Activated T-helper 1 cell treated with Interleukin-2 at 50 U/mL for 16 hours (primary cell): ENCODE measurements at places on chromosomes 1 and 21.

DNA sequence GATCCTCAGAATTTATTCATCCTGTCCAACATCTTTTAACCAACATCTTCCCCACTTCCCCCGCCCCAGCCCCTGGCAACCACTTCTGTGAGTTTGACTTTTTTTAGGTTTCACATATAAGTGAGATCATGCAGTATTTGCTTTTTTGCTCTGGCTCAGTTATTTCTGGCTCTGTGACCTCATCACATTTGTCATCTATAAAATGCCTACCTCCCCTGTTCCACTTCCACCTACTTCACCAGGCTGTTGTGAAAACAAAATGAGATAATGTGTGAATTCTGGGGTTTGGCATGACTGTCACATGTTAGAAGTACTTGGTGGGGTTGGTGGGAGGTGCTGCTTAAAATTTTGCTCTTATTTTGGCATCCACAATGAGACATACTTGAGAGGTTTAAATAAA is 18.4 kb downstream of the HHAT start:
- no peak for DNase-seq

- DNase-seq, result no peak
Measured at GRCh38 chr1:151703813-151704212, 12.8 kb downstream of the CELF3 start.

- no peak for DNase-seq
Measured at GRCh38 chr1:233627376-233627775, 13.5 kb downstream of the KCNK1 start.

- DNase-seq, result no peak
Measured at GRCh38 chr1:76153841-76154205, 79.3 kb downstream of the ST6GALNAC3 start.

- DNase-seq, result no peak
Measured at GRCh38 chr1:199551967-199552565, 475.4 kb upstream of the NR5A2 start.

- no peak for DNase-seq
Measured at GRCh38 chr1:241990040-241990439, 8.9 kb downstream of the MAP1LC3C start.

DNA sequence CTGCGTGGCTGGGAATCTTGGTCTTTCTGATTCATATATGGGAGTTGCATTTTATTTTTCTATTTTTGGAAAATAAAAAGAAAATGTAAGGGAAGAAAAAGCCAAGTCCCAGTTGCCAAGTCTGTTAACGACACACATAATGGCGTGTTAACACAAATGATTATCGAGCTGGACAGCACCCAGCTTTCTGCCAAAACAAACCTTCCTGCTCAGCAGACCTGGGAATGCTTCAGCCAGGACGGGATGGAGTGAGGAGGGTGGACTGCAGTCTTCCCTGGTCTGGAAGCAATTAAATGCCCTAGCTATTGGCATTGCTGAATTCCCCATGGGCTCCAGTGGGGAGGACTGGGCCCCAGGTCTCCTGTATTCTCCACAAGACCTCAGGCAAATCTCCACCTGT is 184.2 kb upstream of the USP24 start:
- DNase-seq, result no peak

GRCh38 chr1:169364948-169365347 is 2.6 kb downstream of the NME7 start:
- no peak for DNase-seq

GRCh38 chr1:210298296-210298695 is 30.4 kb upstream of the HHAT start:
- DNase-seq, result no peak

GRCh38 chr1:2050793-2051682 is 827 bp downstream of the PRKCZ start:
- DNase-seq, result no peak

DNA sequence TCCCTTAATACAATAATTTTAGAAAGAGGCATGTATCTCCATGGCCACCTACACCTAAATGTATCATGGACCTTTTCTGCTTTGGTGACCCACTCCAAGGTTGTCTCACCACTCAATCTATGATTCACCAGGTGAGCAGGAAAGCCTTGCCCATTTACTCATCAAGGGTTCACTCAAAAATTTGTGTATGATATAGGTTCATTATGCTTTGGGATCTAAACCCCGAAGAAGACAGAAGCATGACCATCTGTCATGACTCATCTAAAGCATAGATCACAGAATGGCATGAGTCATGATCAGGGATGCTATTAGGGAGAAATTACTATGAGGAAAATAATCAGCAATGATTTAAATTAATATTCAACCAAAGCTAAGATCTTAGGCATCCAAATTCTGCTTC is 38.5 kb downstream of the PYHIN1 start:
- no peak for DNase-seq

DNA sequence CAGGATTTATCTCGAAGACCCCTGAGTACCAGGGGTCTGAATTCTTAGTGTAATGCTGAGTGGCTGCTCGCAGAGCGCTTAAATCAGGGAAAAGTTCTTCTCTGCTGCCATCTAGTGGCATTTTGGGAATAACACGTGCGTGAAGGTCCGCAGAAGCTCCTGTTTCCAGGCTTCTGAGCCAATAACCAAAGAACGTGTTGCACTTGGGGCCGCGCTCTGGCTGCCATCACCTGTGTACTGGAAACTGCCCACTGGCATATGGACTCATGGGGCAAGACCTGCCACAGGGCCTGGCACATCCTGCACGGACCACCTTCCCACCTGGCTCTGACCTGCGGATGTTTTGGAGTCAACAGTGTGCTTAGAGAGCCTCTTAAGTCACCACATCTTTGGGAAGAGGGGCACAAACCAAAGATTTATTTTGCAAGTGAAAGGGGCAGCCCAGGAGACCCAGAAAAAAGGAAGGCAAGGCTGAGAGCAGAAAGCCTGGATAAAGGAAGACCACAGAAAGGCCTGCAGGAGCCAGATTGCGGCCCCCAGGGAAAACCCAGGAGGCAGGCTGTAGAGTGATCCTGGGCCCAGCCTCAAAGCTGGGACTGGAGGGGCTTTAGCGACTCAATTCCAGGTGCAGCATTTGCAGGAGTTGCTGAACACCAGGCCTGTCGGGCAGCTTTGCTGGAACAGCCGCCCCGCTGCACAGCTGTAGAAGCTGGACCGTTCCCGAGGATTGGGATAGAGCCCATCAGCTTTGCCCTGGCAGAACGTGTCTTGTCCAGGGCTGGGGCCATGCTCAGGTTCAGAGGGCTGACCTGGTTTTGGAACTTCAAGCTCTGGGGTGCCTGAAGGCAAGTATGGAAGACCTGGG is 13.0 kb downstream of the CHIT1 start:
- peak; percentile 17 for DNase-seq

- no peak for DNase-seq
Measured at GRCh38 chr1:157113106-157113505, 13.5 kb upstream of the ETV3L start.

DNA sequence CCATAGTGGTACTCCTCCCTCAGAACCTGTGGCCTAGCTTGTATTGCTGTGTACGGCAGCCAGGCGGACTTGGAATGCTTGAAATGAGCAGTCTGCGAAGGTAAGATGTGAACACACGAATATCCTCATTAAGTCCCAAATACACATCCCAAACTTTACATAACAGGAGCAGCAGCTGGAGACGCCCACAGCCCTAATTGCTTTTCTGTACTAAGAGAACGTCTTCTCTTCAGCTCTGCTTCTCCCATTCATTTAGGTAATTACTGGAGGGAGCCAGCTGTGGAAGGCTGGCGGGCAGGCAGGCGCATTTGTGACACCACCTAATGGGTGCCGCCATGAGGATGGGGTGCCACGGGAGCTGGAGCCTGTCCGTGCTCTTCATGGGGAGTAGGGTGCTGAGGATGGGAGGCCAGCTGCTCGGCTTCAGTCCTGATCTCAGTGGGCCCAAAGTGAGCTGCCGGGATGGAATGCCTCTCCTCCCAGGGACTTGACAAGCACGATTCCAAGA is 66.6 kb upstream of the POU3F1 start:
- no peak for DNase-seq

DNA sequence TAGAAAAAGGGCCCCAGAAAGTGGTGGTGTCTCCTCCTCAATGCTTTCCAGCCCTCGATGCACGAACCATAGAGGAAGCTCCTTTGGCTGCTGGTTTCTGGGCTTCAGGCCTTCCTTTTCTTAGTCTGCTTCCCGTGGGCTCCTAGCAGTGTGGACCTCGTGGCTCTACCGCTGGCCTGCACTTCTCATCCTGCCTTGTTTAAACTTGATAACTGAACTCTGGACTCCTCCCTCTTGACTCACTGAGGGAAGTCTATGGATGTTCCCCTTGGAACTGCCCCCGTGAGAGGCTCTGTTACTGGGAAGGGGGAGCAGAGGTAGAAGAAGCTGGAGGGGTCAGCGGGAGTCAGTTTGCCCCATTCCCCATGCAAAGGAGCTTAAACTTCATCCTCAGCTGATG is 75.3 kb upstream of the WDR26 start:
- no peak for DNase-seq

DNA sequence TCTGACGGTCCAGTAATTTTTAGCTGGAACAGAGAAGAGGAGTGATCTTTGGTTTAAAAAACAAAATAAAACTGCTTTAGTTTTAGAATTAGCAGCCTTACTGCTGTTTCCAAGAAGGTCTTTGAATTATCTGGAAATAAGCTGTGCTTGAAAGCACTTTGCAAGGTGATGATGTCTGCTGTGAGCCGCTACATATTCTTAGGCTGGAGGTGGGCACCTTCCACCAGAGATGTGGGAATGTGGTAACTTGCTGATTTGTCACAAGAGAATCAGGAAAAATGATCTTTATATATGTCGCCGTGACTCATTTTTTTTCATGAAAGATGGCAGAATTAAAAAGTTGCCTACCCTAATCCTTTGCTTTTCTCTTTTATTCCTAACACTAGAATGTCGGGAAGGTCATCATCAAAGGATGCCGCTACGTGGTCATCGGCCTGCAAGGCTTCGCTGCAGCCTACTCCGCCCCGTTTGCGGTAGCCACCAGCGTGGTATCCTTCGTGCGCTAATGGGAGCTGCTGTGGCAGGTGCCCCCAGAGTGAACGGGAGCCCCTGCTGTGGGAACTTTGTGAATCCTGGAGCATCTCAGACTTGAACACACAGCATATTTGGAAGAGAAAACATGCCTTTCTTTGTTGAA is 6.2 kb downstream of the C1orf115 start:
- no peak for DNase-seq

GRCh38 chr1:245090491-245091090 is 64.2 kb upstream of the KIF26B start:
- DNase-seq, result no peak

- DNase-seq, result no peak
Measured at GRCh38 chr1:116352349-116352813, 20.7 kb upstream of the ATP1A1 start.

DNA sequence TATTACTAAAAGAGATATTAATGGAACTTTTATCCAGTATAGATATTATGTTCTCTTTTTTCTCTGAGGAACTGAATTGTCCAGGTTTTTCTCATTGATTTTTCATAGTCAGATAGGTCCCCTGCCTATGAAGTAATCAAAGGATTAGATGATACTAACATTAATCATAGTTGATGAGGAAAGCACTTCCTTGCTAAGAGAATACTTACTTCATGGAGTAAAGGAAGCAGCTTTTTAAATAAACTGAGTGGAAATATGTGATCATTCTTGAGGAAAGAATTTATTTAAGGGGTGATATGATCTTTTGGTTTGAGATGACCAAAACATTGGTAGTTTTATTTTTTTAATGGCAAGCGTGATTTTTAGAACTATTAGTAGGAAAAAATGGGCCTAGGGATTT is 58.9 kb downstream of the SWT1 start:
- DNase-seq, result no peak

DNA sequence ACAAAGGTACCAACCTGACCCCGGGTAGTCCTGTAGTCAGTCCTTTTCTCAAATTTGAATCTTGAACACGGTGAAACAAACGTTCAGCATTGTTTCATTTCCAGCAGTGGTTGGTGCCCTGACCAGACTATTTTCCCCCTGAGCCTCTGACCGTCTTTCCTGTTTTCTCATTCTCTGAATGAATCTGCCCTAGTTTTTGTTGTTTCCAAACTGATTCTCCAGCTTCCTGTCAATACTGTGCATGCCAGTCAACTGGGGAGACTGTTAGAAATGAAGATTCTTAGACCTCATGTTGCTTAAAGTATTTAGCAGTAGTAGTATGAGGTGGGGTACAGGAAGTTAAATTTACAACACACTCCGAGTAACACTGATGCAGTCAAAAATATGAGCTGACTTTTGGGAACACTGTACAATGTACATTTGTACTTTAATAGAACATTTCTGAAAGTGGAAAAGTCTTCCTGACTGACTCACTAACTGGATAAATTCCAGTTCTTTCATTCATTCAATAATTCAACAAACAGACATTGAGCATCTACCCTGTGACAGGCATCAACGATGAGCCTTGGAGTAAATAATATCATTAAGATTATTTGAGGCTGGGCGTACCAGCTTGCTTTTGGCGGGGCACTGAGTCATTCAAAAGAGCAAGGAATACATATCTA is 26.0 kb upstream of the ZRANB2 start:
- no peak for DNase-seq

DNA sequence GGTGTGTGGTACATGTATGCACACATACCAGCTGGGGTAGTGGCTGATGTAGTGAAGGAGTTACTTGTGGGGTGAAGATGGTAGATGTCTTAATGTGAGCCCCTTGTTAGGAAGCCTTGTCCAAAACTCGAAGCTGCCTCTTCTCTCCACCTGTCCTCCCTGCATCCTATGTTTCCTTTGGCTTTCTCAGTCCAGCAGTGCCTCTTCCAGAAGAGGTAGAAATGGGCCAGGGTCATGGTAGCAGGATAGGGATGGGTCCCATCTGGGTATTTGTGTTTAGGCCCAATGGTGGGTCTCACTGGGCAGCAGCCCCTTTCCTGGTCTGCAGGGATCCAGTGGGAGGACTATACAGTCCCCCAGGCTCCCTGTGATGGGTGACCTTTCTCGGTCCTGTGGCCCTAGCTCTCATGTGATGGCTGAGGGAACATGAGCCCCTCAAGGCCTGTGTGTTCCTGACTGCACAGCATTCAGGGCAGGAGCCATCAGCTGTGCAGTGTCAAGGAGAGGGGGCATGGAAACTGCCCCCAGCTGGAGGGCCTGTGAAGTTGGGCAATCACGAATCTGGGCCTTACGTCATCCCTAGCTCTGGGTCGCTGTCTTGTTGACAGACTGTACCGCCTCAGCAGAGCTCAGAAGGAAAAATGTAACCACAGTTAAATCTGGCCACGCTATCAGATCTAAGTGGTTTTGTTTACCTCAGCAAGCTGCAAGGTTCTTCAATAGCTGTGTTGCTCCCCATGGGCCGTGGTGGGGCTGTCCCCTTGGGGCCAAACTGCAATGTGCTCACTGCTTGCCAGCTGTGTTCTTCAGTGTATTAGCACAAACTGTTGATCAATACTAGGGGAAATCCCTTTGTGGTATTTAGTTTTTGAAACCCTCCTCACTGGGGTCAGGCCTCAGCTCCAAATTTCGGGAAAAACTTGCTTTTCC is 82.7 kb downstream of the NOS1AP start:
- DNase-seq, result no peak

DNA sequence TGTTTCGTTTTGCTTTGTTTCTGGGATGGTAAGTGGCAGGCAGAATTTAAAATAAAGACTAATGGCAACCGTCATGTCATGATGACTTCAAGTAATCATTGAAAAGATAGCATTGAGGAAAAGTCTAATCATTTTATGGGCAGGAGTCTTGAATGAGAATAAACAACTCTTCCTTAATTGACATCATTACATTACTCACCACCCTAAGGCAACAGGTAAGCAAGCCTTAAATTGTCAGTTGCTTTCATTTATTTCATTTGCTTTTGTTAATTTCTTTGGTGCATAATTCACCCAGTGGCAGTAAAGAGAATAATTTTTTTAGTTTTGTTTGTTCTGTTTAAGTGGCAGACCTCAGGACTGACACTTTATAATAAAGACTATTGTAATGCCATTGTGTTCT is 669.0 kb downstream of the RWDD3 start:
- DNase-seq, result no peak
